ENCODE measurements at places on chromosomes 2 and 18.

DNA sequence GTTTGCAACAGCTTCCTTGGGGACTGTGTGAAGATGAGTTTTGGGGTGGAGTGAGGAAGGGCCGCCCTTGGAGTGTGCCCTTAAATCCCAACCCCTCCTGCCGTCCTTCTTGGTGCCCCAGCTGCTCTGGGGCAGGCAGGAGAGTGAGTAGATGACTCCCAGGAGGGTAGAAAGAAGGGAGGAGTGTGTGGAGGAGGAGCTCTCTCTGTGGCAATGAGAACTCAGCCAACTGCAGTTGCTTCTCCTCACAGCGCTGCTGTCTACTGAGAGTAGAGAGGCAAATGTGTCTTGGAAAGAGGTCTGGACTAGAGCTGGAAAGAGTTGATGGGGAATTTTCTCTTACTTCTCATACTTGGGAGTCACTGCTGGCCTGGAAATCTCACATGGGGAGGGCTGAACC lies 21.8 kb upstream of the SIX2 start:
- no peak for DNase-seq

DNA sequence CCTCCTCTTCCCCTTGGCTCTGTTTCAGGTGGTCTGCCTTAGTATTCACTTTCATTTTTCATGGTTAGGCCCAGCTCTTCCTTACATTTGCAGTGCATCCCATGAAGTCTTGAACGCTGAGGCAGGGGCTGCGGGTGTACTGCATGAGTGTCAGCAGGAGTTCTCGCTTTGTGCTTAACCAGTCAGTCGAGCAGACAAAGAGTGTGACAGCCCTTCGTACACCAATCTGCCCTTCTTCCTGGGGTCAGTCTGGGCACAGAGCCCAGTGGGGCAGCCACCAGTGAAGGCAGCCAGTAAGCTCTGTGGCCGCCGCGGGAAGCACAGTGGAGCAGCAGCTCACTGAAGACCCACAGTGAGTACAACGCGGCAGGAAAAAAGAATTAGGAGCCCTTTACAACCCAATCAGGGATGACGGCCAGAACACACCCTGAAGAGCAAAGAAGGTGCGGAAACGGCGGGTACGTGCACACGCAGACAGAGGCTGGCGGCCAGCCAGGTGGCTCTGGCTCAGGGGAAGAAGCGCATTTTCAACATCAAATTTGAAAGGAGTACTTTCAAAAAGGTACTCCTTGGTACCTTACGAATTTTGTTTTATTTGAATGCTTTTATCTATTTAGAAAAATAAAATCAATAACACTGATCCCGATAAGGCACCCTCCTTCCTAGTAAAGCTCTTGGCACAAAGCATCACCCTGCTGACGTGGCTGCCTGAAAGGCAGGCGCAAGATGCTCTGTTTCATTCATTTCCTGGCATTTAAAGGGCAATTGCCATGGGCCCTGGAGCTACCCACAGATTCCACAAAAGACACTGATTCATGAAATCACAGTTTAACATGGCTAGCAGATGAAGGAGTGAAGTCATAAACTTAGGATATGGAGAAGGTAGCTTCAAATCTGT lies 47.0 kb upstream of the SEMA4C start:
- DNase-seq: no peak

GRCh38 chr2:146818122-146818521 lies 1026.7 kb upstream of the ACVR2A start:
- DNase-seq: no peak

DNA sequence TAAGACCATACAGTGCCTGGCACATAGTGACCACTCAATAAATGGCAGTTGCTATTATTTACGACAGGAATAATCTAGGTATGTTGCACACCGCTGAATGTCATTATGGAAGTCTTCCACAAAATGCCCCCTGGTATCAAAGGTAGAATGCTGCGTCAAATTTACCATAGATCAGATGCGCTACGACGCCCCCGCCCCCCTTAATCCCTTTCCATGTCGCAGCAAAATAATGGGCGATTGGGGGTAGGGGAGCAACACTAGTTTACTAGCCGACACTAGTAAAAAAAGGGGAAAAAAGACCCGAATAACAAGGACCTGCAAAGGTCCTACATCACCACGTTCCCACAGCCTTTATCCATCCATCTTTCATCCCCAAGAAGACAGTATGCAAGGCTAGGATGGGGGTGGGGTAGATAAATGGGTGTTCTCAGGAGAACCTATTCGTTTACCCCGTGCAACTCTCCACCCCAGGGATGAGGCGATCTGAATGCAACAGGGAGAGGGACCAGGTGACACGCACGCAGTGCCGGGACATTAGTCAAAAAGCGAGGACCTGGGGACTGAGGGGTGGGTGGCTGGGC lies 455 bp downstream of the PREPL start:
- peak; percentile 9 for DNase-seq

- no peak for DNase-seq
Observed at GRCh38 chr18:70172225-70172624, 33.3 kb downstream of the RTTN start.

Measured in Ammon's horn (tissue), 1 donor.